Pulmonary artery endothelial cell (primary cell): ENCODE measurements at places on chromosomes 5 and 9. TPM values are rescaled to one million over a fixed set of nuclear protein-coding genes. Genes with fewer than 3 reads are reported as not detected.
A peak's percentile ranks its signal among the peaks of the same experiment; 100 is the strongest.

NIM1K gene
- total RNA-seq, result 0.07 TPM in 1 of 2 replicates, not detected in the other

BRD9 gene
- 50.6 and 54.9 TPM in 2 replicates for total RNA-seq

PHF24 gene
- not detected in 2 replicates for total RNA-seq

ARL15 gene
- total RNA-seq, result 52.6 and 66.5 TPM in 2 replicates

SLC24A2 gene
- not detected in 2 replicates for total RNA-seq

CMYA5 gene
- under 0.01 and 0.07 TPM in 2 replicates for total RNA-seq

LHX3 gene
- total RNA-seq, result not detected in 2 replicates

CD74 gene
- 0.07 and 1.6 TPM in 2 replicates for total RNA-seq

PCDHB4 gene
- total RNA-seq, result 0.04 and 0.07 TPM in 2 replicates

TDRD7 gene
- 14.0 and 18.2 TPM in 2 replicates for total RNA-seq

CTXN3 gene
- total RNA-seq, result not detected in 2 replicates

PCDHGB1 gene
- 0.59 and 0.63 TPM in 2 replicates for total RNA-seq

TUSC1 gene
- total RNA-seq, result 10.2 and 11.7 TPM in 2 replicates

HMMR gene
- 17.9 and 59.8 TPM in 2 replicates for total RNA-seq

TMEM245 gene
- total RNA-seq, result 40.4 and 64.0 TPM in 2 replicates

LCN1 gene
- total RNA-seq, result not detected in 2 replicates

FBXW2 gene
- 39.1 and 49.9 TPM in 2 replicates for total RNA-seq

RMRP gene
- 22,365 and 32,732 TPM in 2 replicates for total RNA-seq

PCDHA11 gene
- 0.04 and 0.07 TPM in 2 replicates for total RNA-seq

CCNI2 gene
- 0.04 TPM in 1 of 2 replicates, not detected in the other for total RNA-seq

TMEM232 gene
- total RNA-seq, result 0.39 and 0.46 TPM in 2 replicates

GPR150 gene
- total RNA-seq, result 0.20 and 0.32 TPM in 2 replicates

NUTM2G gene
- total RNA-seq, result not detected in 2 replicates

SUSD3 gene
- total RNA-seq, result 0.13 and 0.39 TPM in 2 replicates

- no peak for DNase-seq
These were observed 862 bp upstream of the NDUFB6 start for GRCh38 chr9:32573821-32574220.

GRCh38 chr9:132116583-132116982 lies 36.9 kb upstream of the MED27 start:
- no peak for DNase-seq

DNA sequence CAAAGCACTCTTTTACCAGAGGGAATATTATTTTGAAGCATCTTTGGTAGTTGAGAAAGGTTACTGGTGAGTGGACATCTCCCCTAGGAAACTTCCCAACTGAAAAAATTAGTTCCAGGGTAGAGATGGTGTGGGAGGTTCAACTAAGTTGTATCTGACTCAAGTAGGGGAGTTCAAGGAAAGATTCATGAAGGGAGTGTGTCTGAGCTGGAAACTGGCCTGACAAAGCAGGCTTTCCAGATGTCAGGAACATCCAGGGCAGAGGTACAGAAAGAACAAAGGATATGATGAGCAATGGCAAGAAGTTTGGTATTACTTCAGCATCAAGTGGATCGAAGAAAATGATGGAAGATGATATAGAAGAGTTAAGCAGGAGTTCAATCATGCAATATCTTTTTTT lies 458.0 kb upstream of the RIOK2 start:
- DNase-seq, result no peak

- DNase-seq, result no peak
These were observed 129.0 kb downstream of the APBA1 start for GRCh38 chr9:69542942-69543704.

DNA sequence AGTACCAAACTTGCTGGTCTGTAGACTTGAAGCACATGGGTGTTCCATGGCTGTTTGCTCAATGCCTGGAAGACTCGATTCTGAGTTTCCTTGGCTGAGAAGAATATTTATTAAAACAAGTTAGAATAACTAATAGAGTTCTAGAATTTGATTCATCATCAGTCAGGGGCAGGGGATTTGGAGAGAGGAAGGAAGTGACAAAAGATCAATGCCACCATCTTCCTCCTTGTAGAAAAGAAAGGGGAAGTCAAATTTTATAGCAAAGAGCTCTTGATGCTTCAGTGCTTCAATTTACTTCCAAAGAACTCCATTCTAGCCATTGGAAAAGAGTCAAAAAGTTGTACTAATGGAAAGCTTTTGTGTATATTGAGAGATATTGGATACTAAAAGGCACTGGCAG lies 236.3 kb downstream of the MCTP1 start:
- no peak for DNase-seq

GRCh38 chr9:116760636-116761035 lies 73.5 kb downstream of the TRIM32 start:
- no peak for DNase-seq

DNA sequence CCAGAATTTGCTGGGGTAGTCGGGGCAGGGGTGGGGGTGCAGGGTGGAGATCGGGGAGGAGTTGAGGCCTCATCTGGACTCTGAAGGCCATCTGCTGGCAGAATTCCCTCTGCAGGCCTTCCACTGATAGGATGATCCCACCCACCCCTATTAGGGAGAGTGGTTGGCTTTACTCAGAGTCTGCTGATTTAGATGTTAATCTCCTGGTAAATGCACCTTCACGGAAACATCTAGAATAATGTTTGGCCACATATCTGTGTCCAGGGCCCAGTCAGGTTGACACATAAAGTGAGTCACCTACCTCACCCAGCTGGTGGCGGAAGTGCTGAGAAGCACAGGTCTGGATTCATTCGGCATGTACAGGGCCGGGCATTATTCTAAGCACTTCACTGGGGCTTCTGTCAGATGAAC lies 50.0 kb downstream of the DAPK1 start:
- DNase-seq, result no peak

DNA sequence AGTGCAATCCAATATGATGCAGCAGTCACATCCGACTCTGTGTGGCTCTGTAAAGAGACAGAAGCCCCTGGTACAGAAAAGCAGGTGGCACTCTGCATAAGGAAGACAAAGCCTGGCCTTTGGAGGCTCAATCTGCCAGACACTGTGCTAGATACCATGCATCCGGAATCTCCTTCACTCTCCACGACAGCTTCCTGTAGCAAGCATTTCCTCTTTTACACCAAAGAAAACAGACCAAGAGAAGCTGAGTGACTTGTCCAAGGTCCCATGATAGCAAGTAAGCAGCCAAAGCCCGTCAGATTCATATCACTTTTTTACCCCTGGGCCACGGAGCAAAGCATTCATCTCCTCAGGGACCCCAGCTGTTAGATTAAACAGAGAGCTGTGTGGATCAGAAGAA lies 64.2 kb upstream of the SMIM23 start:
- DNase-seq, result peak; percentile 3

DNA sequence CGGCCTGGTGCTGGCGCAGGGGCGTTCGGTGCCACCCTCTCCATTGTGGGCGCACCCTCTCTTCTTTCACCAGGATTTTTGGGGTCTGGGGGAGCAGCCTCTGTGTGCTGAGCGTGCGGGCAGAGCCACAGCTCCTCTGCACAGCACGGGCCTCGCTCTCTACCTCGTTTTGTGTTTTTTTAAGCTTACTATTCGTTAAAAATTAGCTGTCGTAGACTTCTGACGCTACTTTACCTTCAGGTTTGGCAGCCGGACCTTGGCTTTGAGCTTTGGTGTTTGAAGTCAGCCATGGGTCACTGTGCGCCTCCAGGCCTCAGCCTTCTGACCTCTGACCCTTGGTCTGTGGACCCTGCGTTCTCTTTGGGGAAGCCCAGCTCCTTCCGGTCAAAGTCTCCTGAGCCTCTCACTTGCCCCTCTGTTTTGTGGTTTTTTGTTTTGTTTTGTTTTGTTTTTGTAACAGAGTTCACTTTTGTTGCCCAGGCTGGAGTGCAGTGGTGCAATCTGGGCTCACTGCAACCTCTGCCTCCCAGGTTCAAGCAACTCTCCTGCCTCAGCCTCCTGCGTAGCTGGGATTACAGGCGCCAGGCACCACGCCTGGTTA lies 88.2 kb upstream of the CACNA1B start:
- DNase-seq, result no peak

GRCh38 chr5:135551593-135552447 lies 16.1 kb upstream of the NEUROG1 start:
- DNase-seq, result peak; percentile 19

GRCh38 chr9:84315278-84315877 lies 25.2 kb downstream of the SLC28A3 start:
- no peak for DNase-seq

DNA sequence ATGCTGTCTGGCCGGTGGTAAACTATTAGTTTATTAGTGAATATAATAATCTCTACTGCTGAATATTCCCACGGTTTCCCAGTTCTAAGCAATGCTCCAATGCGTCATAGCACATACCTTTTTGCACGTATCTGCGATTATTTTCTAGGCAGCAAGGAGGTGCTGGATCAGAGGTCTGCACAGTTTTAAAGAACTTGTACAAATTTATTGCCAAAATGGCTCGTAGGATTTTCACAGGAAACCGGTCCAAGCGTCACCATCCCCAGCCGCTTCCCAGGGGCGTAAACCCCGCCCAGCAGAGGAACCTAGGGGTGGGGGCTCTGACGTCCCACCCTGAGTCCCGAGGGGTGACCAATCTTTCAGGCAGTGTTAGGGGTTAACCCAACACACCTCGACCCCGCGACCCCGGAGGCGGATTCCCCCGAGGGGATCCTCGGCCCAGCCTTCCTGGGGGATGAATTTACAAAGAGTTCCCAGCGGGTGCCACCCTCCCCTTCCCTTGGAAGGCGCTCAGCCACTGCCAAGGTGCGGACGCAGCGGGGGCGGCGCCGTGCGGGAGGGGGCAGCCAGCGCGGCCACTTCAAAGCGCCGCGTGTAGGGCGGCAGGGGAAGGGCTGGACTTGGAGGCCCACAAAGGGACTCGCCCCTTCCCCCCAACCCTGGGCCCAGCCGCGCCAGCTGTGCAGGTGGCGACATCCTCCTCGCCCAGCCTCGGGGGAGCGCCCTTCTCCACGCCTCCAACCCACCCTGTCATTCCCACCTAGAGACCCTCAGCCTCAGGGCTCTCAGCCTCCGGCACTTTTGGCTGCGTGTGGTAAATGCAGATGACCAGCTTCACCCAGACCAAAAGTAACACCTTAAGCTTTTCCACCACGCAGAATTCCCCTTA lies 43.5 kb upstream of the TCF7 start:
- DNase-seq, result no peak

DNA sequence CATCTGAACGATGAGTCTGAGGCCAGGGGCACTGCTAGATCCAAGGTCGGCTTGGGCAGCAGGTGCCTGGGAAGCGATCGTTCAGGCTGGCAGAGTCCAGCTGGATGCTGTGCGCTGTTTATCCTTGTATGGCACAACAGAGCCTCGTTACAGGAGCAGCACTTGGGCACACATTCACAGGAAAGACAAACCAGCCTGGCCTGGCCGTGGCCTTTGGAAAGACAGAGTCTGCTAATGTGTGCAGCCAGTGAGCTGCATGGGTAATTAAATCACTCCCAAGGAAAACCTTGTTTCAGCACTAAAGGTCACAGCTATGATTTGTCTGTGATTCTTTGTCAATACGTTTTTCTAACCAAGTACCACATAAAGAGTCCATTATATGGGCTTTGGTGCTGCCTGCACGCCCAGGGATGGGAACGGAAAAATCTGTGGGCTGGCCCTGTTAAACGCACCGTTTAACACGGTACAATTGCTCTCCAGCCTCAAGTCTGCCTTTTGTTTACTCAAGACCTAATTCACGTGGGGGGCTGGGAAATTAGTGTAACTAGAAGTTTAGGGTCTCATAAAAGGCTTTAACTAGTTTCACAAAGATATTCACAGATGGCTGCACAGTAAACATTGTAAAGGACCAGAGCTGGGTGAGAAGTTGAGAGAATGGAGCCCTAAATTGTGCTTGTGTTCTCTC lies 509.3 kb downstream of the KDM4C start:
- no peak for DNase-seq

GRCh38 chr5:82374637-82375036 lies 96.5 kb upstream of the RPS23 start:
- no peak for DNase-seq

GRCh38 chr5:32531885-32532520 lies 53.4 kb upstream of the SUB1 start:
- DNase-seq, result no peak

DNA sequence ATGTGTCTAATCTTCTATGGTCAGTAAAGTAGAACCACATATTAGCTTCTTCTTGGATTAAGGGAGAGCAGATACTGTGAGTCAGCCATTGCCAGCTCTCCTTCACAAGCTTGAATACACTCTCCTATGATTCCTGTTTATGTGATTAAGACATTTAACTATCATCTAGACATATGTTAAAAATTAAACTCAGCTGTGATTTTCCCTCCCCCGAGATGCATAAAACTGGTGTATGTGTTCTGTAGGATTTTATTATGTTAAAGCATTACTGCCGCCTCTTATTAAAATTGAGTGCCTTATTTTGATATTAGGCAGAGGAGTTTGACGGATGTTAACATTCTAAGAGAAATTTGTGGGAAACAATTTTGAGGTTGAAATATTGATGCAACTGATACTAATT lies 114.6 kb downstream of the ACTBL2 start:
- DNase-seq, result no peak

DNA sequence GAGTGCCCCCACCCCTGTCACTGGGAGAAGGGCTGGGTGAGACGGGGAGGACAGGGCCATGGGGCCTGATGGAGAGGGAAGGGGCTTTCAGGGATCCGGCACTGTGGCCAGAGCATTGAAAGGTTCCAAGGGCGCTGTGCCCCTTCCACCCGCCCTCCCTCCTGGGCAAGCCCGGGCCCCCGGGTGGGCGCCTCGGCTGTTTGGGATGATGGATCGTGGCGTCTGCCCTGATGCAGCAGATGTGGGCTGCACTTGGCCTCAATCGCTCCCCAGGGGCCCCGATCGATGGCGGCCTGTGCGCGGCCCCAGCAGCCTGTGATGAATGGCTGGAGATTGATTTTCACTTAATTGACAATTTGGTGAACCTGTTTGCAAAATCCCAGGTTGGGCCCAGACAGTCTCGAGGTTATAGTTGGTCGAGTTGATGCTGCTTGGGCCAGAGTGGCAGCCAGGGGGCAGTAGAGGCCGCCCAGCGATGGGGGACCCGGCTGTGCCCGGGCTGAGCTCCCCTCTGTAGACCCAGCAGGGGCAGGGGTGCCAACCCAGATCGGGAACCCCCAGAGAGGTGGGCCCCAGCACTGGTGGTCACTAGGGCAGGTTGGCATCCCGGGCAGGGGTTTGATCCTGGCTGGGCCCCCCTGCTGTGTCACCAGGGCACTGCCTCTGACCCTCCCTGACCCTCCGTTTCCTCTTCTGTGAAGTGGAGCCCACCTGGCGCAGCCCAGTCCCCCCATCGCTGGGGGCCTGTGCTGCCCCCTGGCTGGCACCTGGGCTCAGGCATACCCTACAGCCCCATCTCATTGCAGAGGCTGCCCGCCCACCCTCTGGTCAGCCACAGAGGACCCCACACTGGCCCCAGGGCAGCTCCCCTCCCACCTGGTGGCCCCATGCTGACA lies 34.7 kb downstream of the LHX3 start:
- no peak for DNase-seq

DNA sequence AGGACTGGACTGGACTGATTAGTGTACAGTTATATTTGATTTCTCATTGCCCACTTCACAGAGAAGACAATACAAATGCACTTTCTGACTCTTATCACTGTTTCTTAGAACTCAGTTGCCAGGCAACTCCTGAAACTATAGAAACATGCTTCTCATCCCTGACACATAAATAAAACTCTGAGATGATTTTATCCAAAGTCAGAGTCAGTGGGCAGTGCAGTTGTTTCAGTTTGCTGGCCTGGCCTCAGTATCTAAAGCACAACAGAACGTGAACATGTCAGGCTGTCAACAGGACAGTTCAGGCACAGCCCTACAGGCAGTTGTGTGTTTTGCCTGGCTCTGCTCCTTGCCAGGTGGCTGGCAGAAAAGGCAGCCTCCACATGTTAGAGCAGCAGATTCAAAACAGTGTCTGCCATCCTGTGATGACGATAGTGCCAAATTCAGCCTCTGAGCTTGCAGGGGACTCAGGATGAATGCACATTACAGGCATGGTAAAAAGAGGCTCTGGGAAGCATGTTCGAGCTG lies 65.1 kb upstream of the CCDC152 start:
- no peak for DNase-seq

GRCh38 chr5:38607930-38608564 lies 51.6 kb upstream of the LIFR start:
- no peak for DNase-seq
